ENCODE measurements at places on chromosomes 12 and 14.

DNA sequence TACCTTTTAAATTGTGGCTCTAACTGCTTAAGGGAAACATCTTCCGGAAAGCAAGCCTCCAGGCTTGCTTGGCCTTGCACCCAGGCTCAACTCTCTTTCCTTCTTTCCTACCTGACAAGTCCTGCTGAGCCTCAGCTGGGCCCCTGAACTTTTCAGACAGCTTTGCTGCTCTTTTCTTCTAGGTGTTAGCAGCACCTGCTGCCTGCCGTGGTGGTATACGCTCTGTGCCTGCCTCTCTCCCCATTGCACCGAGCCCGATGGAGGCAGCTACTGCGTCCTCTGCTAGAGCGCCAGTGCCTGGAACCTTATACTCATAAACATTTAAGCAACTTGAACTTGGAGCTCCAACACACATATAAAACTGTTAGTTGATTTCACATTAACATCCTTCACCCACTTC is 195.7 kb downstream of the ANO6 start:
- no peak for DNase-seq

GRCh38 chr14:100271247-100271939 is 32.4 kb downstream of the YY1 start:
- DNase-seq = no peak

GRCh38 chr14:55389330-55389729 is 22.3 kb downstream of the ATG14 start:
- DNase-seq = no peak

DNA sequence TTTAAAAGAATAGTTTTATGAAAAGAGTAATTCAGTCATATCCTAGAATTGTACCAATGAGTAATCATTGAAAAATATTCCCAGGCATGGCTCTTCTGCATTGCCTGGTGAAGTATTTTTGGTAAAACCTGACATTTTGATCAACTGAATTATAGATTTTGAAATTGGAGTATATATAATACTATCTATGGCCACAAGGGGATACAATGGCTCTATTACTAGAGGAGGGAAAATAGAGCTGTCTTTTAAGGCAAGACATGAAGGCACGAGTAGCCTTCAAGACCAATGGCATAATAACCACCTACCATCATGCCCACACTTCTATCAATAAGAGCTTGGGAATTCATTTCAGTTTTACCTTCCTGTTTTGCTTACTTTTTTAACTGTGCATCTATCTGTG is 1241.4 kb upstream of the TMEM132C start:
- no peak for DNase-seq

- DNase-seq = no peak
Observed at GRCh38 chr14:63713058-63713457, 14.8 kb downstream of the SGPP1 start.

GRCh38 chr12:95424271-95424994 is 49.5 kb upstream of the METAP2 start:
- DNase-seq = no peak

GRCh38 chr12:90106568-90106967 is 397.9 kb upstream of the ATP2B1 start:
- DNase-seq = no peak

GRCh38 chr12:119202544-119202943 is 23.8 kb downstream of the HSPB8 start:
- no peak for DNase-seq

DNA sequence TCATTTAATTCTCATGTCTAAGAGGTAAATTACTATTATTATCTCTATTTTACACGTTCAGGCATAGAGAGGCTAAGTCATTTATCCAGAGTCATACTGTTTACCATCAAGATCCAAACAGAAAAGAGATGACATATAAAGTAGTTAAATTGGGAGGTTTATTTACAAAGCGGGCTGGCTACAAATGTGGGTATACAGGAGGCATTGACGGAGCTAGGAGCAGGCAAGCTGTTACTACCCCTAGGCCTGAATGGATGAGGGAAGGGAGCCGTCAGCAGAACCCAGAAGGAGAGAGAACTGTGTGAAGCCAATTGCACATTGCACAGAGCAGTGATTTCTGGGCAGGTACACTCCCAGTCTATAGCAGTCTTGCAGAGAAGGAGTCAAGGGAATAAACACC is 39.8 kb downstream of the DACT1 start:
- DNase-seq = no peak

- DNase-seq = no peak
Observed at GRCh38 chr12:4615667-4616066, 33.2 kb downstream of the AKAP3 start.

GRCh38 chr12:80038062-80038560 is 61.2 kb upstream of the OTOGL start:
- DNase-seq = no peak

- no peak for DNase-seq
Observed at GRCh38 chr12:12519354-12519998, 43.2 kb downstream of the DUSP16 start.

DNA sequence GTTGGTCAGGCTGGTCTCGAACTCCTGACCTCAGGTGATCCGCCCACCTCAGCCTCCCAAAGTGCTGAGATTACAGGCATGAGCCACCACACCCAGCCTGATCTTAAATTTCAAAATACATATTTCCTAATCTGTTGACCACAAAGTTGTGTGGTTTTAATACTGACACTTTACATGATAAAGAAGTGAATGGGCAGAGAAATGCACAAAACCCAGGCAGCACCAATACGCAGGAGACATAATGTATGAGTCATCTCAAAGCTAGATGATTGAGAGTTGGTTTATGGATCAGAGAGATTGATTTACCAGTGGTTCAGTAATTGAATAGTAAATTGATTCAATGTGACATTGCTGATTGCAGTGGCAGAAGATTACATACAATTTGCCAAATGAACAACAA is 19.2 kb upstream of the PPP2R5E start:
- DNase-seq = no peak

DNA sequence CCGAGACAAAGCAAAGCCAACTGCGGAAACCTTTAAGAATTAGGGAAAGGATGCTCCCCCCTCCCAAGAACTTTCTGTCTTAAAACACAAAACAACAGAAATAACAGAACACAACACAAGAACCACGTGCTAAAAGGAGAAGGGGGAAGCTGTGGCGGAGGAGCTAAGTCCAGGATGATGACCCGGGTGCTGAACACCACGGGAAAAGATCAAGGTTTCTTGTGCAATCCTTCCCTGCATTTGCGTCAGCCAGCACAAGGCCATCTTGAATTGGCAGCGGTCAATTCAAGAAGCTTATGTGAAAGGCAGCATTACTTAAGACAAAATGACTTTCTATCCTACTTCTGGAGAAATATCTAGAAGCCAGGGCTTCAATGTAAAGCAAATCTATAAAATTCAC is 11.0 kb upstream of the CREBL2 start:
- DNase-seq = no peak

DNA sequence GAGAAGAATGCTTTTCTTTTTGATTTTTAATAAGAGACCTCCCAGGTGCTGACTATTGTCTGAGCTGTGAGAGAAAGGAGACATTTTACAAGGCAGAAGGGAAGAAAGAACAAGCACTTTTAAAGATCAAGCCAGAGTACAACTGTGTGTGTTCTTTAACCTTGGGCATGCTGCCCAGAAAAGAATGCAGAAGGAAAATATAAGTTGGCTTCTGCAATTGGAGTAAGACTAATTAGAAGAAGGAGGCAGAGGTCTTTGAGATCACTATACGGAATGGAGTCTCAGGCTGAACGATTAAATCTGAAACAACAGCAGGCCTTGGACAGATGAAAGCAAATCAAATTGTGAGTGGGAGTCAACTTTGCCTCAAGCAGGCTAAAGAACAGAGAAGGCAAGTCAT is 230.5 kb downstream of the ATP23 start:
- DNase-seq = no peak

DNA sequence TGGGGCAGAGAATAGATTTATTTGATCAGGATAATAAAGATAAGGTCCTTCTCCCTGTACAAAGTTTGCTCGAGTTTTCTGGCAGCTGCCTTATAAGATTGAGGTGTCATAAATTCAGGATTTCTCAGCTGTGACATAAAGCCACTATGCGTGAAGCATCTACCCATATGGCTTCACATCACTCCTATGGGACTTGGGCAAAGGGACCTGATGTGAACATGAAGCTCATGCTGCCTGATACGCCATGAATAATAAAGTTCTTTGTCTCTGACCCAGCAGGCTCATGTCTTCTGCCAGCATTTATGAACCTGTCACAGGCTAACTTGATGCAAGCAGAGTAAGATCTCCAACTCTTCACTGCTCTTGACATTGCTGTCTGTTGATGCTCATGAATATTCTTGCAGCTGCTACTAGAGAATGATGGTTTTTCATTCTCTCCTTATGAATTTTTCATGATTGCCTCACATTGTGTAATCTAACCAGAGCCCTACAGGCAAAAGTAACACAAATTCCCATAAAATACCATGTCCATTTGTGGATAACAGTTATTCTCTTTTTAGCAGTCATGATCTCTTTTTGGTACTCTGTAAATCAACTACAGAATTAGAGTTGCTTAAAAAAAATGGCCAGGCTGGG is 49.0 kb upstream of the CPNE8 start:
- DNase-seq = no peak

- DNase-seq = no peak
Observed at GRCh38 chr14:99312106-99312505, 40.1 kb upstream of the BCL11B start.

DNA sequence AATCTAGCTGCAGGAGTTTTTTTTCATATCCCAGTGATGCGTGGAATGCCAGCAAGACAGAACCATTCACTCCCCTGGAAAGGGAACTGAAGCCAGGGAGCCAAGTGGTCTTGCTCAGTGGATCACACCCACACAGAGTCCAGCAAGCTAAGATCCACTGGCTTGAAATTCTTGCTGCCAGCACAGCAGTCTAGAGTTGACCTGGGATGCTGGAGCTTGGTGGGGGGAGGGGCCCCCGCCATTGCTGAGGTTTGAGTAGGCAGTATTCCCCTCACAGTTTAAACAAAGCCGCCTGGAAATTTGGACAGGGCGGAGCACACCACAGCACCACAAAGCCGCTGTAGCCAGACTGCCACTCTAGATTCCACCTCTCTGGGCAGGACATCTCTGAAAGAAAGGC is 86.9 kb upstream of the STXBP6 start:
- DNase-seq = no peak

DNA sequence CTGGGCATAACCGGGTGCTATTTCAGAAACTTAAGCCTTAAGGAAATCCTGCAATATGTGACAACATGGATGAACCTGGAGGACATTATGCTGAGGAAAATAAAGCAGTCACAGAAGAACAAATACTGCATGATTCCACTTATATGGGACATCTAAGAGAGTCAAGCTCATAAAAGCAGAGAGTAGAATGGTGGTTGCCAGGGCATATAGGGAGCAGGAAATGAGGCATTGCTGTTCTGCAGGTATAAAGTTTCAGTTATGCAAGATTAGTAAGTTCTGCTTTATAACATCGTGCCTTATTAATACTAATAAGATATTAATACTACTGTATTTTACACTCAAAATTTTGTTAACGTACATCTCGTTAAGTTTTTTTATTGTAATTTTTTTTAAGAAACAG is 124.2 kb upstream of the ATF1 start:
- DNase-seq = no peak

GRCh38 chr14:103194256-103195045 is 71.2 kb downstream of the TNFAIP2 start:
- no peak for DNase-seq

- DNase-seq = no peak
Observed at GRCh38 chr14:21229821-21230220, 39.4 kb downstream of the HNRNPC start.

GRCh38 chr12:13197526-13198143 is 1.1 kb downstream of the EMP1 start:
- no peak for DNase-seq

DNA sequence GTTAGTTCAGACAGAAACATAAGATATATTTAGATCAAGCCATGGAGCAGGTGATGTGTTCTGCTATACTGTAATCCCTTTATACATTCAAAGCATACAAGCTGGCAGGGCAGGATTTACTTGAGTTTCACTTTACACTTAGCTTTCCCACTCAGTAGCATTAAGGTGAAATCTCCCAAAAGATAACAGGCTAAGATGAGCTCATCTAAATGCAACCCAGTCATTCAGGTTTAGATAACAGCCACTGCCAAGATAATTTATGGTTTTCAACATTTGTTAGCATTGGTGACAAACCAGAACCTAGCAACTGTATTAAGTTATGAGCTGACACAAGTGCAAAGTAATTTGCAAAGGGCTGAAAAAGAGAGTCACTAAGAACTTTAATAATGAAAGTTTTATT is 925.1 kb upstream of the ATXN7L3B start:
- DNase-seq = no peak

- no peak for DNase-seq
Observed at GRCh38 chr14:78316052-78316451, 145.9 kb downstream of the NRXN3 start.

DNA sequence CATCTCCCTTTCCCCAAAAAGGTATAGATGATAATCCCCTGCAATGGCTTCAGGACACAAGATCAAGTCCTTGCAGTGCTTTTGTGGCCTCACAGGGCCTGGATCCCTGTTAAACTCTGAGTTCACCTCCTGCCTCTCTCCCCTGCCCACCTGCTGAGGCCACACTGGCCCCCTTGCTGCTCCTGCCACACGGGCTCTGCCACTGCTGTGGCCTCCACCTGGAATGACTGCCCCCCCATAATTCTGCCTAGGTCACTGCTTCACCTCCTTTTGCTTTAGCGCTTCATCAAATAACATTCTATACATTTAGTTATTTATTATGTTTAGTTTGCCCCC is 653 bp upstream of the IFI27 start:
- DNase-seq = no peak

- no peak for DNase-seq
Observed at GRCh38 chr14:94097091-94097490, 13.4 kb upstream of the IFI27 start.

Measured in AML-193 (cell line).